ENCODE measurements at places on chromosomes 4 and X.
A peak's percentile ranks its signal among the peaks of the same experiment; 100 is the strongest.

DNA sequence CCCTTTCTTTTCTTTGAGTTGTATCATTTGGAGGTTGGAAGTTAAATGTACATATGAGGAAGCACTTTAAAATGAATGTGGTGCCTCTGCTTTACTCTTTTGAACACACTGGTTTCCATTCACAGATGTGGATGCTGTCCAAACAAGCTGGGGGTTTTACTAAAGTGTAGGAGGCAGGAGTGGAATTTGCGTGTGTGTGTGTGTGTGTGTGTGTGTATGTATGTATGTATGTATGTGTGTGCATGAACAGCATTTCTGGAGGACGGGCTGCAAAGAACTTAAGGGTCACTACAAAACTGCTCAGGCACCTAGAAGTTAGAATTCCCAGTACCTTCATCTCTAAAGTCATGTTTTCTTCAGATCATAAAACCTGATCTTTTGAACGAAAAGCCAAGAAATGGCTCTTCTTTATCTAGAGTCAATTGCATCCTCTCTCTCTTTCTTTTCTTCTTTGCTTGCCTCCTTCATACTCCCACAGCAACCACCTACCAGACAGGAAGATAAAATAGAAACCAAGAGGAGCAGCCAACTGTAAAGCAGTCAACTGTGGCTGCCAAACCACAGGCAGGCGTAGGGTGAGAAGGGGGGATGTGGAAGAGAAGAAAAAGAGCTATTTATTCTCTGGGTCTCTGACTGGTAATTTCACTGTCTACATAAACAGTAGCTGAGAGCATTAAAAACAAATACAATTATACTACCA, 177.0 kb upstream of the RASGEF1B start:
- peak overlapping the region; percentile 82 for H3K27ac ChIP-seq
- H3K4me3 ChIP-seq: peak overlapping the region; percentile 62
- H3K4me1 ChIP-seq: peaks cover 68% of the 10 kb centered on the region

DNA sequence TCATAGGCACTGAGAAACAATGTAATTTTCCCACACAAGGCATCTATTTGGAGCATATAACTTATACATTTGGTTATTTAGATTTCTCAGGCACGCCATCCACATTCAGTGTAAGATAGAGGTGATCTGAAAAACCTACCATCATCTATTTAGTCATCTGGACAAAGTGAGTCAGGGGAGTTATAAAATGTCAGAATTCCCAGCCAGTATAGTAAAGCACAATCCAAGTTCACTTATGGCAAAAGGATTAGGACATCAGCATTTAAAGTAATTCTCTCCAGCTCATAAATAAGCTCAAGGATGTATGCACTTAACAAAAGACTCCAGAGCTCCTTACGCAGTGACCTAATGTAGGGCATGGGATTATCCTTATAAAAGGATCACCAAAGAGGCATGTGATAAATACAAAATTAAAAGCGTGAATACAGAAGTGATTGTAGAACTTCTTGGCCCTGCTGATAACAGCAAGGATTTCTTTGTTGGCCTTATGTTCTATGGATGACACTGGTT, 65.3 kb upstream of the DCLK2 start:
- no peak overlapping the region for H3K27ac ChIP-seq
- no peak overlapping the region for H3K4me3 ChIP-seq
- DNase-seq: no peak
- no peaks in the 10 kb centered on the region for H3K36me3 ChIP-seq
- peaks cover 5% of the 10 kb centered on the region for H3K27me3 ChIP-seq

GRCh38 chr4:7295197-7295910, 103.0 kb downstream of the SORCS2 start:
- no peak overlapping the region for H3K27ac ChIP-seq
- H3K4me1 ChIP-seq: no peaks in the 10 kb centered on the region
- DNase-seq: no peak

DNA sequence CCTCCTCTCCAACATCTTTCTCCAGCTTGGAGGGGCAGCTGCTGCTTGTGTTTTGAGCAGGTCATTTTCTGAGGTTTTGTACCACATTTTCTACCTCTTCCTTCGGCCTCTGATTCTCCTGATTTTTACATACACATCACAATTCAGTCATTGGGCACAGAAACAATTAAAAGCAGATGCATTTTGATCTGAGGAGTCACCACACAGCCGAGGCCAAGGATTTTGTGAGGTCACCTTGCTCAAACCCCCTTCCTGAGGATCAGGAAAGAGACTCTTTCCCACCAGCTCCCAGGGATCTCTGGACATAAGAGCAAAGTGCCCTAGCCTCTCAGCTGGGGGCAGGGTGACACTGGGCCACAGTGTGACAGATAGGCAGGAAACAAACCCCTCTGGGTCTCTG, 5.4 kb upstream of the FATE1 start:
- DNase-seq: no peak
- no peak overlapping the region for H3K27ac ChIP-seq
- no peak overlapping the region for H3K4me3 ChIP-seq
- H3K4me1 ChIP-seq: no peaks in the 10 kb centered on the region

DNA sequence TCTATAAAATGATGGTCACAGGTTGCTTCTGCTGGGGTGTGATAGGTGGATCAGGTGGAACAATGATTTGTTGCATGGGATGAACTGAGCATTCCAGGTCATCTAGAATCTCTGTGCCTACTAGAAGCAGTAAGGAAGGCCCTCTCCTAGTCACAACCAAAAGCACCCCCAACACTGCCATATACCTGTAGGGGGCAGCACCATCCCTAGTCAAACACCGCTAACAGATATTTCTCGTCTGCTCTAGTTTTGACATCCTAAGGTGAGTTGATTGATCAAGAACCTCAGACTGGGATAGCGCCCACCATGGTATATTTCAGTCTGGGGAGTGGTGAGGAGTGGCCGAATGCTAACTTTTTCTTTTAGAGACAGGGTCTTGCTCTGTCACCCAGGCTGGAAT, 160.2 kb downstream of the NHS start:
- H3K4me3 ChIP-seq: no peak overlapping the region
- H3K4me1 ChIP-seq: peaks cover 24% of the 10 kb centered on the region
- peak overlapping the region; percentile 60 for H3K27ac ChIP-seq
- peaks cover 4% of the 10 kb centered on the region for H3K36me3 ChIP-seq
- DNase-seq: peak; percentile 37
- H3K27me3 ChIP-seq: no peaks in the 10 kb centered on the region

All from activated naive CD8-positive, alpha-beta T cell treated with anti-CD3 and anti-CD28 coated beads, Interleukin-2, amount 50 U/mL, for 24 hours (primary cell).